ENCODE measurements at places on chromosomes 5 and 9. TPM values are rescaled to one million over a fixed set of nuclear protein-coding genes. Genes with fewer than 3 reads are reported as not detected.

- no peak for DNase-seq
Observed at GRCh38 chr5:180555168-180555921, 36.0 kb downstream of the SCGB3A1 start.

DNA sequence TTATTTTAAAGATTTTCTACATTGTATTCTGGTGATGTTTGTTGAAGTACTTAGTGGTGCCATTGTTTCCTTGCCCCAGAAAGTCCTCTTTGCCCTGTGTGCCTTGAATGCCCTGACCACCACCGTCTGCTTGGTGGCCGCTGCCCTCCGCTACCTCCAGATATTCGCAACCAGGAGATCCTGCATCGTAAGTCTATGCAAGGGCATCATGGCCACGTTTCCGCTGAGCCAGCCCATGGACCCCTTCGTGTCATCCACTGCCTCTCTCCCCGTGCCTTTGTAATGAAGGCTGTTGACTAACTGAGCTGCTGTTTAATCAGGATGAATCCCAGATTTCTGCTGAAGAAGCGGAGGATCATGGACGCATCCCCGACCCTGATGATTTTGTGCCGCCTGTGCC, 52.3 kb downstream of the ENTREP1 start:
- DNase-seq, result no peak

DNA sequence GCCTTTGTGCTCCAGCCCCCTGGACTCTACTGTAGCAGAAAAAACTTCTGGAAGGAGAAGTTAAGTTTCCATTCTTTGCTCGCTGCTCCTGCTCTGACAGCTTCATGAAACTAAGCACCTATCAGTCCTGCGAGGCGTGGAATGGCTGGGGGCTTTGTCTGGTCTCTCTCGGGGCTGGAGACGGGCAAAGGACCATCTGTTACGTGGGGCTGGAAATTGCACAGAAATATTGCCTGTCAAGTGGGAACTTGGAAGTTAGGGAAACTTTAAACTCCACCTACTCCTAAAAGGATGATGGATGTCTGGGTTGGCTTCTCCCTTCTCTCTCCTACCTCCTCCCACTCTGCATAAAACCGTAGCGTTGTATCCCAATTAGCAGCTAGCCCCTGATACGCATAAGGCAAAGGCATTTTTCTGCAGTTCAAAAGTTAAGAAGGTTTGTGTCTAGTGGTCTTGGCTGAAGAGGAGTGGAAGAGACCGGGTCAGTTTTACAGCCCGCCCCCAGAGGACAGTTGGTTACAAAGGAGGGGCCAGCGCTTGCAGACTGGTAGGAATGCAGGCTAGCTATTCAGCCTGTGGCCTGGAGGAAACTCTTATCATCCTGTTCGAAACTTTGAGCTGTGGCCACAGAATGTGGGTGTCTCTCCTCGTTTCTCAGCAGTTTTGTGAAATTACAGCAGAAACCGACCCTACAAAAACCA, 1.3 kb downstream of the FBXL7 start:
- peak; percentile 46 for DNase-seq

DNA sequence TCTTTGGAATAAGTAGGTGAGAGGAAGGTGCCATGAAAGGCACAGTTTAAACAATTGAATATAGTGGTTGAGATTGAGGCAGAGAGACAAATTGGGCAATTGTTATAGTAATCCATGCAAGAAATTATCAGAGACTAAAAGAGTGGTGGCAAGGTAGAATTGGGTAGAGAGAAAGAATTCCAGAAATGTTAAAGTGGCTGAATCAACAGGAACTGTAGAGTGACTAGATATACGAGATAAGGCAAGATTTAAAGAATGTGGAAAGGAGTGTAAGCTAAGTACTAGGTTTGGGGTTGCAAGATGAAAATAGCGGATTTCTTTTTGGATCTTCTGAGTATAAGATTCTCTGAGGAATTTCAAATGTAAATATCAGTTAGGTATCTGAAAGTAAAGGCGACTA, 285.2 kb downstream of the DMRTA1 start:
- no peak for DNase-seq

Gene CATSPER3
- total RNA-seq, result not detected

Gene PCDHGB1
- 0.59 TPM for total RNA-seq

Gene CORO2A
- total RNA-seq, result 0.49 TPM

GRCh38 chr5:75265731-75266130, 29.1 kb upstream of the ANKRD31 start:
- DNase-seq, result no peak

GRCh38 chr9:86943201-86944113, 3.8 kb downstream of the GAS1 start:
- DNase-seq, result no peak

DNA sequence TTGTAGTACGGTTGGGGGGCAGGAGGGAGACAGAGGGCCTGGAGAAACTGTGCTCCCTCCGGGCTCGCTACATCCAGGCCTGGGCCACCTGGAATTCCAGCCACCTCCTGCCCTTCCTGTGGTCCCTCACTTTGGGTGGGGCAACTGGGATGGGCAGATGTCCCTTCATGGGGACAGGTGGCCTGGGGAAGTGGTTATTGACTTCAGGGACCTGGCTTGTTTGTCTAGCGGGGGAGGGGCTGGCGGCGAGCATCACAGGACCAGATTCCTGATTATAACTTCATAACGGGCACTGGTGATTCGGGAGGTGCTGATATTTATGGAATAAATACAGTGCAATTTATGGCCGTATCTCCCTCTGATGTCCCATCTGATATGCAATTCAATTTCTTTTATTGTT, 20.1 kb upstream of the LAMC3 start:
- DNase-seq, result no peak

Gene RGMB
- total RNA-seq, result 37.2 TPM

- no peak for DNase-seq
Observed at GRCh38 chr5:73495772-73496335, 2.4 kb upstream of the BTF3 start.

DNA sequence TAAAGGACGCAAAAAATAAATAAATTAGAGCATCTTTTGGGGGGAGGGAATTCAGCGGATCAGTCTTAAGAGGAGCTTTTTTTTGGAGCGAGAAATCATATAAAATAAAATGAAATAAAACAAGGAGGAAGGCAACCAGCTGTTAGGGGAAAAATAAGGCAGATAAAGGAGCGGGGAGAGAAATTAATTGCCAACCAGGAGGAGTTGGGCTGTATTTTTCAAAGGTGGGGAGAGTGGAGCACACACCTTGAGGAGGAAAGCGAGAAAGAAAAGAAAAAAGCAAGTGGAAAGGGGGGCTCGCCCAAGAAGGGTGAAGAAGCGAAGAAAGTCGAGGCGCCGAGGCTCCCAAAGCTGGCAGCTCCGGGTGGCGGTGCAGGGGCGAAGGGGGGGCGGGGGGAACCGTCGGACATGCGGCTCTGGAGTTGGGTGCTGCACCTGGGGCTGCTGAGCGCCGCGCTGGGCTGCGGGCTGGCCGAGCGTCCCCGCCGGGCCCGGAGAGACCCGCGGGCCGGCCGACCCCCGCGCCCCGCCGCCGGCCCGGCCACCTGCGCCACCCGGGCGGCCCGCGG, at the start of gene PAPPA:
Gene PAPPA, plus strand, starts transcription at position 27 of the 569 bp plus-strand sequence. Its CDS starts 382 bp downstream, at position 409.
- DNase-seq, result no peak

DNA sequence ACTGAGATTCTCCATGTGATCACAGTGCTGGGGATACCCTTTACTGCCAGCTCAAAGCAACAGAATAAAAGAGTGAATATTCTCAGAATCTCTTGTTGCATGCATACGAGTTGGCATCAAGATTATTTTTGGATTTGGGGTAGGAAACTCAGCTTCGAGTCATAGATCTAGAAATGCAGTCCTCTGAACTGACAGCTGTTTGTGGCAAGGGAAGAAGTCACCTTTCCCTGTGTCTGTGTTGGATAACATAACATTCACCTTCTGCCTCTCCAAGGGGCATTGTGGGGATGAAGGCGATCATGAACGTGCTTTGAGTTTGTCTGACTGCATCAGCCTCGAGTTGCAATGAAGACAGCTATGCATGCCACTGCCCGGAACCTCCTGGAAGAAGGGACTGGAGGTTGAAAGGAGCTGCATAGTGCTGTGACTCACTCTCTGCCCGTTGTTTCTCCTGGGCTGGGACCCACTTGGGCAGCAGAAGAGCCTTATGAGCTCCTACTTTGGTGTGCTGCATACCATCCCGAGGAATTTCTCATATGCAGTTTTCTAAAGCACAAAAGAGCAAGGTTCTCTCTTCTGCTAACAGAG, 231.7 kb downstream of the ARHGAP26 start:
- no peak for DNase-seq

Gene C5orf52
- total RNA-seq, result not detected

Gene SHROOM1
- 5.3 TPM for total RNA-seq

- no peak for DNase-seq
Observed at GRCh38 chr5:95027151-95027721, 257.7 kb downstream of the MCTP1 start.

DNA sequence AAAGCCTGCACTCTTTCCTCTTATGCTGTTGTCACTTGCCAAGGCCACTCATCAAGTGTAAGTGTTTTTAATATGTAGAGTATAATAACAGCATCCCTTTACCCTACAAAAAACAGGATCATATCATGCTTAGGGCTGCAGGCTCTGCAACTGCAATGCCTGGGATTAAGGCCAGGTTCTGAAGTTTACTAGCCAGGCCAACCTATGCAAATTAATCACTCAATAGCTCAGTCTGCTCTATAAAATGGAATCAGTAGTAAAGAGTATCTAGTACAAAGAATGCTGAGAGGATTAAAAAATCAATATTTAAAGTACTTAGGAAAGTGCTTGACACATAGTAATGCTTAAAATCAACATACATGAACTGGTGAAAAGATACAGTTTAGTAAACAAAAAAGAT, 253.3 kb downstream of the EDIL3 start:
- no peak for DNase-seq

GRCh38 chr5:158943057-158943456, 156.7 kb downstream of the EBF1 start:
- no peak for DNase-seq

Gene SNX2
- total RNA-seq, result 64.7 TPM

Data from pulmonary artery endothelial cell (primary cell).